ENCODE measurements at places on chromosomes 6 and 20. TPM values are rescaled to one million over a fixed set of nuclear protein-coding genes. Genes with fewer than 3 reads are reported as not detected.

SPDEF gene
- total RNA-seq, result 0.42 TPM

DNA sequence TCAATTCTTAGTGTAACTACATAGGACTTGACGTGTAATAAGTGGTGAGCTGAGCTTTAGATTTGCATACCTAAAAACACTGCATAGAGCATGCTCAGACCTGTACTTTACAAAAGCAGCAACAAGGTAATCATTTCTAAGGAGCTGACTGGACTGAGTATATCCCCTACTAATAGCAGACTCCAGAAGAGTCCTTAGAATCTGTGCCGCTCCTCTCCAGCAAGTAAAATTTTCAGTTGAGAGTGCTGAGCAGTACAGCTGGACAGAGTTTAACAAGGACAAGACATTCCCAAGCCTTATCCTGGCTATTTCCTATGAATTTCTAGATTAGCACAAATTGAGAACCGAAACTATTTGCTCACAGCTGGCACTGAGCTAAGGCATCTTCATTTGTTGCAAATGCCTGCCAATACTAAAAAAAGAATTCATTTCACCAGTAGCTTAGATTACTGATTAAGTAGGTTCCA lies 26.1 kb upstream of the KLHL31 start:
- no peak for DNase-seq

- DNase-seq, result peak; percentile 71
Measured at GRCh38 chr6:1382883-1383728, 6.3 kb upstream of the FOXF2 start.

GRCh38 chr6:54717849-54718455 lies 128.6 kb upstream of the FAM83B start:
- DNase-seq, result peak; percentile 51

DNA sequence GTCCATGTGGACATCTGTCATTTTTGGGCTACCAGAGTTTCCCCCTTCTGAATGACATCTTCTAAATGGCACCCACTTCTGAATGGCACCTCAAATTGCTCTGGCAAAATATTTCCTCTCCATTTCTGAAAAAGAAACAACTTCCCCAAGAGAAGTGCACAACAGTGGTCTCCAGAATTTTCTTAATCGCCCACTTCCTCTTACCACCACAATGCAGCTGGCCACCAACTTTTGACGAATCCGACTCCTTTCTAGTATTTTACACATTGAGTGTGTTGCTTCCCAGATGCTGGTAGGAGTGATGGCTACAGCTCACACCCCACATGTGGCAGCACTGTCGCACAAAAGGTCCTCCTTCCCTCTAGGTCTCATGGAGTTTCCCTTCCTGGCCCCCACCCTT lies 216.1 kb downstream of the FOXA2 start:
- no peak for DNase-seq

BRD2 gene
- total RNA-seq, result 77.0 TPM

ENPP1 gene
- total RNA-seq, result 34.5 TPM

GRCh38 chr20:63930971-63931553 lies 25.2 kb downstream of the UCKL1 start:
- DNase-seq, result no peak

- DNase-seq, result no peak
Measured at GRCh38 chr6:40962241-40962640, 76.8 kb downstream of the UNC5CL start.

- DNase-seq, result no peak
Measured at GRCh38 chr6:137426007-137426689, 68.0 kb downstream of the OLIG3 start.

- no peak for DNase-seq
Measured at GRCh38 chr20:34040300-34040995, 46.7 kb downstream of the RALY start.

- no peak for DNase-seq
Measured at GRCh38 chr20:2261046-2261485, 34.7 kb upstream of the TGM3 start.

- DNase-seq, result peak; percentile 28
Measured at GRCh38 chr6:25788305-25788922, 33.9 kb downstream of the SLC17A4 start.

DNA sequence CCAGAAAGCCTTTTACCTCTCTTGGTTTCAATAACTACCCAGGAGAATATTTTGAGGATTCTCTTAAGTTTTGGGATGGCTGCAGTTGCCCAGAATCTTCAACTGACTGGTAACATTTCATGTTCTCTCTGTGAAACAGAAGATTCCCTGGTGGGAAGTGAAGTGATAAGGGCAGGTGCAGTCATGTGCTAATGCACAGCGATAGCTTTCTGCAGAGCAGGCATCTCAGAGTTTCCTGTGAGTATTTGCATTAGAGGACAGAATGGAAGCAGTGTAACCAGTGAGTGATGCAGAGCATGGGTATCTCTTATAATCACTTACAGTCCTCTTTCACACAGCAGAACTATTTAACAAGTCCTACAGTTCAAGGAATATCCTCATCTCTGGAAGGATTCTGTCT lies 76.1 kb downstream of the HCRTR2 start:
- DNase-seq, result no peak

DNA sequence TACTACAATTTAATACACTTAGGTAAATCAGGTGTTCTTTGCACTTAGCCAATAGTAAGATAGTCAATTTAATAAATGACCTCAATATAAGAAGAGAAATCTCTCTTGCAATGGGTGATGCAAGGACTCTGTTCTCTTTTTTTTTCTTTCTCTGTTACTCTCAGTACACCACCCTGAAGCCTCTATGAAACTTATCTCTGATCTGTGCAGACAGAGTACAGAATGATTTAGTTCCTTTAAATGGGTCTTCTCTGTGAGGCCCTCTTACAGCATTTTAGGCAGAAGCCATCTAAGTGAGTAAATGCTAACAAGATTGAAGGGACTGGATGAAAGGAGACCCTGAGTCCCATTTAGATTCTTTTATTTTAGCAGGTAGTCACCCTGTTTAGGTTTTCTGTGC lies 312.8 kb downstream of the RFPL4B start:
- DNase-seq, result no peak

DNA sequence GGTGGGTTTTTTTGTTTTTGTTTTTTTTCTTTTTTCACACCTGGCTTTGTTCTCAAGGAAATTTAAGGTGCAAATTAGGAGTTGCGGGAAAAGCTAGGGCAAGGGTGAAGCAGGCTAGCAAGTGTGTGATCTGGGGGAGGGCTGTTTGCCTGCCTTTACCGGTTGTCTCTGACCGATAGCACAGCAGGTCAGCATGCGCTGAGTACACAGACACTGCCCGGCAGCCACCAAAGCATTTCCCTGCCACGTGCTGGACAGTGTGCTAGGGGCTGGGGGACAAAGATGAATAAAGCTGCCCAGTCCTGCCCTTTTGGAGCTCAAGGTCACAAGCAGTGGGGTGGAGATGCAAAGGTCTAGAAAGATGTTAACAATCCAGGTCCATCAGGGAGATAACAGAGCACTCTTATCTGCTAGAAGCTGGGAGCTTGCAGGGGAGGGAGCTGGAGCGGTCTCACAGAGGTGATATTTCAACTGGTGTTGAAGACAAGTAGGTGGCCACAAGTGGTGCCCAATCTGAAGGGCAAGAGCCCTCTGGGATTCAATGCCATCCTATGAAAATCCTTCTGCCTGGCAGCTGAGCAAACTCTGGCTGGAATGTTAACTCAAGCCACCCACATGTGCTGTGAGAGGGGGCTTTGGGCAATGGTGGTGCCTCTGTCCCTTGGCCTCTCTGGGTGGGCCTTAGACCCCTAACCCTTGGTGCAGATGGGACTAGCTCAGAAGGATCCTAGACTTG lies 24.5 kb downstream of the TTBK1 start:
- peak; percentile 65 for DNase-seq

DNA sequence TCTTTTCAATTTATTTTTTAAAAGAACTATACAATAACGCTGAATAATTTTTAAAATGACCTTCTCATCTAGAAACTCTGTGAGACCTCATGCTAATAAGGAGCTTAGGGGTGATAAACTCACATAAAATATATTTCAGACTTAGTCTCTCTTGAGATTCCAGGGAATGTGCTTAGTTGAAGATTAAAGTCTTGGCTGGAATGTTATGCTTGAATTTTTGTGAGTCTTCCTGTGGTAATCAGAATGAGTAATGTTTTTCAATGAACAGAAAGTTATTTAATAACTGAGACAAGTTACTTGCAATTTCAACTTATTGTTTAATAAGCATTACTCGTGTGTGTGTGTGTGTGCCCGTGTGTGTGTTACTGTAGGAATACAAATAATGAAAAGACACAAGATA lies 379.9 kb upstream of the EPHA7 start:
- DNase-seq, result no peak

GRCh38 chr6:15519681-15520080 lies 143.1 kb downstream of the DTNBP1 start:
- no peak for DNase-seq

DNA sequence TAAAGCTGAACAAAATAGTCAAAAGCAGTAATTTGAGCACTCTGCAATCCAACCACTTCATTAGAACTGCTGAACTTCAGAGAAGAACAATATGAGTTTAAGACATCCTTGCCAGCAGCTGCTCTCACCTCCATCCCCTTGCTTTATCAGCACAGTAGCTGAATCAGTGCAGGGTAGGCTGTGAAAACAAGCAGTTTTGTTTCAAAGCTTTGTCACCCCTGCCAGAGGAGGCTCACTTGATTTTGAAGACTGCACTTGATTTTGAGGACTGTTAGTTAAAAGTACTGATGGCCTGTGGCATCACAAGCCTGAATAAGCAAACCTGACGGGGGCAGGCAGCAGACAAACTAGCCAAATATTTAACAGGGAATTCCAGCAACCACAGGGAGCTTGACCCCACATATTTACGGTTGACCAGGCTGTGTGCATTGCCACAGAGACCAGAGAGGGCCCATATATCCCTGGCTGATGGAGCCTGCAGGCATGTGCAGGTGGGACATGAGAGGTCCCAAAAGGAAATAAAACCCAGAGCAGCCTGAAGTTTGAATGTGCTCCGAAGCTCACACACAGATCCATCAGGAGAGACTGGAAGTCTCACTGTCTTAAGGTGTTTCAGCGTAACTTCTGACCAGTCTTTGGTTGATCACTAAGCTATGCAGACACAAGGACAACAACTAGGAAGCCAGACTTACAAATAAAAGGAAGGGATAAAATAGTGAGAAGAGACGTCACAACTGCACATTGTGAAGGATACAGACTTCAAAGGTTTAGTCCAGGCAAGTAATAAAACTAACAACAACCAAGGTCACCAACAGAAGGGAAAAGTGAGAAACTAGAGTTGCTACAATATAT lies 97.4 kb downstream of the PDSS2 start:
- no peak for DNase-seq

All from pancreas (tissue), 10 donors.